T-helper 22 cell (primary cell): ENCODE measurements at places on chromosomes 4 and X.
A peak's percentile ranks its signal among the peaks of the same experiment; 100 is the strongest.

DNA sequence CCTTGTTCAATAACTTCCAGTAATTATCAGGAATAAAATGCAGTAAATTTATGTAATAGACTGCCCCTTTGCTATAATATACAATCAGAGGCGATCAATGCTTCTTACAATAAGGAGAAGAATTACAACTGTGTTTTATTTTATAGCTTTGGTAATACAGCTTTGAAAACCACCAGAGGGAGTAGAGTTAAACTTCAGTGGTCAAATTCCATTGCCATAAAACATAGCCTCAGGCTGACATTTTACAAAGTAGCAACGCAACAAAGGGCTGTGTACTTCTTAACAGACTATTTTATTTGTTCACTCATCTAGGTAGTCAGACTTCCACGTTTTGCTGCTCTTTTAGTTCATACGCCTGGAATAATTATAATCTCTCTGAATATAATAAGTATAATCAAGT is 58.5 kb downstream of the TEX13C start:
- DNase-seq, result no peak

DNA sequence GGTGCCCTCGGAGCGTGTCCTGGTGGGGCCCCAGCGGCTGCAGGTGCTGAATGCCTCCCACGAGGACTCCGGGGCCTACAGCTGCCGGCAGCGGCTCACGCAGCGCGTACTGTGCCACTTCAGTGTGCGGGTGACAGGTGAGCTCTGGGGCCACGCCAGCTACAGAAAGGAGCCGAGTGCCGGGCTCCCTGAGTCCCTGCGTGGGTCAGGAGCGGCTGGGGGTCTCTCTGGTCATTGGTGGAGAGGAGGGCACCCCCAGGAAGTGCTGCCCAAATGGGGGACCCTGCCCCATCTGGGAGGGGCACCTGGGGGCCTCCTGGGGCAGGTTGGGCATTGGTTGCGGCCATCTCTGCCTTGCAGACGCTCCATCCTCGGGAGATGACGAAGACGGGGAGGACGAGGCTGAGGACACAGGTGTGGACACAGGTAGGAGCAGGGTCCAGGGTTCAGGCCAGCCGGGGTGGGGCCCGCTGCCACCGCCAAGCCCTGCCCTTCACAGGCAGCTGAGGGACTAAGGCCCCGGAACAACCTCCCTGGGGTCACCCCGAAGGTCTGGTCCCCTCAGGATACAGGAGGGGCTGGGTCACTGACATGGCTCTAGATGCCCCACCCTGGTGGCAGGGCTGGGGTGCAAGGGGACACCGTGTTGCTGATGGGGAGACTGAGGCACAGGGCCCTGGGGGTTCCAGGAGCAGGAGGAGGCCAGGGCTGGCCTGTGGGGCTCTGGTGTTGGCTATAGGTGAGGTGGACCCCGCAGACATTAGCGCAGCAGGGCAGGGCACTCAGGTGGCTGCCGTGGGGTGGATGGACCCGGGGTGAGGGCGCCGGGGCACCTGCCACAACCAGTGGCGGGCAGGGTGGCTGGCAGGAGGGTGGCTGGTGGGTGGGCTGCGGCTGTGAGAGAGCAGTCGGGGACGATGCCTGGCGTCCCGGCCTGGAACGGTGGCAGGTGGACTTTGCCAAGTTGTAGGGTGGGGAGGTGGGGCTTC is 6.6 kb downstream of the FGFR3 start:
- DNase-seq, result no peak

- DNase-seq, result no peak
Measured at GRCh38 chr4:82900066-82900410, 497 bp upstream of the THAP9 start.

DNA sequence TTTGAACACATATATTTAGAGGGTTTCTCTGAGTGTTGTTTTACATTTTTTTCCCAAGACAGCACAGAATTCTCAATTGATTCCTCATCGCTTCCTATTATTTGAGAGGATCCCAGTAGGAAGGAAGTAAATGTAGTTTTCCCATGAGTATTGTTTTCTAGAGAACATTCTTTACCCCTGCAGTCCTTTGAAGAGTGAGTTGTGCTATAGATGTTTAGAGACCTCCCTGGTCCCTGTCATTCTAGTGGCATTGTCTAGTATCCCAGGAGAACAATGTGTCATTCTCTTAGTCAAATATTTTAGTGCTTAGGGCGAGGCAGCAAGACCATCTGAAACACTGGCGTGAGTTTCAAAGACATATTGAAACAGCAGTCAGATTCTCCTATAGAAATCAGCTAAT is 32.5 kb downstream of the SORBS2 start:
- DNase-seq, result no peak

DNA sequence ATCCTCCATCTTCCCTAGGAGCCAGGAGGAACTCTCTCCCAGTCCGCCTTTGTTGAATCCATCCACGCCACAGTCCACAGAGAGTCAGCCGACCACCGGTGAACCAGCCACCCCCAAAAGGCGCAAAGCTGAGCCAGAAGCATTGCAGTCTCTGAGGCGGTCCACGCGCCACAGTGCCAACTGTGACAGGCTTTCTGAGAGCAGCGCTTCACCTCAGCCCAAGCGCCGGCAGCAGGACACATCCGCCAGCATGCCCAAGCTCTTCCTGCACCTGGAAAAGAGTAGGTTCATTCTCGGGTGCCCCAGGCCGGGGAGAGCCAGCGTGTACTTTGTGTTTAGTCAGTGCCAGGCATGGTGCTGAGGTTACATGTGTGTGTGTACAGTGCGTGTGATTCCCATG is 7.4 kb downstream of the MSL3 start:
- no peak for DNase-seq

DNA sequence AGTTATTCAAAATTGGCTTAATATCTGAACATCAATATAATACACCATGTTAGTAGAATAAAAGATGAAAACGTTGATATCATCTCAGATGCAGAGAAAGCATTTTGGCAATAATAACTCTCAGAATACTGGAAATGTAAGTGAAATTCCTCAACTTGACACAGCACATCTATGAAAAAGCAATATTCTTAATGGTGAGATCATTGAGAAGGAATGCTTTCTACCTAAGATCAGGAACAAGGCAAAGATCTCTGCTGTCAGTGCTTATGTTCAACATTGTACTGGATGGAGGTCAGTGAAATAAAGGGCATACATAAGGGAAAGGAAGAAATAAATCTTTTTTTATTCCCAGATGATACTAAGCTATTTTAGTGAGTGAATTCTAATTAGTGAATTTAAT is 40.6 kb downstream of the MRPL1 start:
- no peak for DNase-seq

DNA sequence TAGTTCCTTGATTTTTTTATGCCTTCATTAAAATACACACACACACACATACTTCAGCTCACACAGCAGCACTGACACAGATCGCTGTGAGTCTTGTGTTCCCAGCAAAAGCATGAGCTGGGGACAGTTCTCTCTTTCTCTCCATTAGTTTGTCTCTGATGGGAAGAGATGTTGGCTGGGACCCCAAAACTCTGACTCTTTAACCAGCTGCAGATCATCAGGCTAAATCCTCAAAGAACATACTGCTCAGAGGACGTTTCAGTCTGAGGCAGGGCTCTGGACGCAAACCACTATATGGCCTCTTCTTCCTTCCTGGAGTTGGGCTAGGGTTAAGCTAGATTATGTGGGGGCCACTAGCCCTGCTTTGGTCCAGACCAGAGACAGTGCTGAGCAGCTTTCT is 109.6 kb downstream of the NHSL2 start:
- no peak for DNase-seq

- no peak for DNase-seq
Measured at GRCh38 chr4:9875516-9875915, 94.1 kb downstream of the DRD5 start.

- no peak for DNase-seq
Measured at GRCh38 chr4:4854649-4855295, 4.7 kb upstream of the MSX1 start.

GRCh38 chr4:82797405-82798111 is 1.0 kb downstream of the SCD5 start:
- DNase-seq, result no peak

- DNase-seq, result peak; percentile 73
Measured at GRCh38 chrX:72018277-72019112, 107.8 kb downstream of the NHSL2 start.

DNA sequence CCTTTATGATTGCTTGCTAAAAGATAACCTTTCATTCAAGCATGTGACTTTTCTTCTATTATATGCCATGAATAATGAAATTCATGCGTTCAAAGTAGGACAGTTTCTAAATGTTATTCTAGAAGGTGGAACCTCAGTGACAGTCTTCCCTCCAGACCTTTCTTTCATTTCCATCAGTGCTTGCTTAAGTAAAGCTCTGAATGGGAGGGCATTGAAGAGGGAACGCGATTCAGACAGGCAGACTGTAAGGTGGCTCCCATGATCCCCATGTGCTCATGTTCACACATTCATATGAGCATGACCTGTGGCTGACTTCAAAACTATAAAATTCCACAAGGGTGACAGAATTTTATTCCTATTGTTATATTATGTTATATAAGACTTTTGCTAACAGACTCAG is 1367.3 kb upstream of the IGFBP7 start:
- DNase-seq, result no peak

DNA sequence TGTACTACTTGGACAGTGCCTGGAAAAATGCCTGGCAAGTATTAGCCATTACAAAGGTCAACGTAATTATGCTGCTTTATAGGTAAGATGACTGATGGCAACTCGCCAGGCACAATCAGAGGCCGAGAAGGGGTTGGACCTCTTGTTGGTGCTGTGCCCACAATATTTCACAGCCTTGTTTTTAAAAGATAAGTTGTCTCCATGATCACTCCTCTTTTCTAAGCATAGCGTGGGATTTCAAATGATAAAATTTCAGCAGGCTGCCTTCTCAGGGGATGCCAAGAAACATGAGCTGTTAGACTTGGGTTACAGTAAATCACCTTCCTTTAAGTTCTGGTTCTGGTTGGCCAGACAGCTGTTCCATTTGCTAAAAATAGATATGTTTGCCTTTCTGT is 26.9 kb downstream of the HOPX start:
- DNase-seq, result no peak

GRCh38 chr4:130124066-130124465 is 1028.1 kb downstream of the C4orf33 start:
- DNase-seq, result no peak
